ENCODE measurements at places on chromosomes 2 and 18.

DNA sequence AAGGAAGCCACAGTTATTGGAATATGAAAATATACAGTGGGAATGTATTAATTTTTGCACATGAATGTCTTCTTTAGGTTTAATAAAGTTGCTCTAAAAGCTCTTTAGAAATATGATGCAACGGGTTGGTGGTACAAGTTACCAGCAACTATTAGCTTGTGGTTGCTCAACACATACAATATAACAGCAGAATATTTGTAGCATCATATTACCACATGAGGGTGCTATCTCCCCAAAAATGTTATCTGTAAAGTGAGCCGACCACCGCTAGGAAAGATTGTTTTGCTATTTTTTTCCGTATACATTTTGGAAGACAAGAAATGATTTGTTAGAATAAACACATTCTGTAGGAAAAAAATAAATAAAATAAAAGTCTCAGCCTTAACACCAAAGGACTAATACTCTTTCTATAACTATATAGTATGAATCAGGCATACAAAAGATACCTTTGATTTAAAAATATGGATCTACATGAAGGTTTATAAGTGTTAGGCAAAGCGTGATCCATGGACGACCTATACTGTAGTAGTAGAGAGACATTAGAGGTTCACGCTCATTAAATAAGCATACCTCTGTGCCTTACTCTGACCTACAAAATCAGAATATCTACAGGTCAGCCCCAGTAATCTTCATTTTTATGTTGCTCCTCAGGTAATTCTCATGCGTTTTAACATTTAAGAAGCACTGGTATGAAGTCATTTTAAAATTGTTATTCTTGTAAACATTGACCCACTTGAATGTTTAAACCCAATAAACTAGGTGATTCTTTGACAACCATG lies 1110.6 kb upstream of the ACVR2A start:
- peak; percentile 47 for DNase-seq

- DNase-seq, result peak; percentile 72
Observed at GRCh38 chr2:223725494-223725893, 111.9 kb downstream of the AP1S3 start.

GRCh38 chr18:57075716-57076400 lies 71.0 kb upstream of the BOD1L2 start:
- DNase-seq, result no peak

- DNase-seq, result no peak
Observed at GRCh38 chr2:18519914-18520450, 40.5 kb downstream of the RDH14 start.

DNA sequence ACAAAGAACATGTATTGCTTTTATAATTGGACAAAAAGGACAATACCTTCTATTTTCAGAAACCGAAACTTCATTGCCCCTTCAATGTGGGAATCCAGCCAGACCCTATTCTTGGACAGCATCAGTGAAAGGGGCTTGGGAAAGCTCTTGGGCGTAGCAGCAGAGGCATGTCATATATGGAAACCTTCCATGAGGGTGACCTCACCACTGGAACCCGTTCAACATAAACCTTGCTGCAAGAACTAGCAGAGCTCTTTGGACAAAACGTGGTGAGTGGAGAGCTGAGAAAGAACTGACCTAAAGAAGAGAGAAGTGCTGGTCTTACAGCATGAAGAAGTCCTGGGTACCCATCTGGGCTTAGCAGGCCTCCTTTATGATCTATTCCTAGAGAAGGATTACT lies 22.7 kb upstream of the ACTG2 start:
- DNase-seq, result peak; percentile 74

DNA sequence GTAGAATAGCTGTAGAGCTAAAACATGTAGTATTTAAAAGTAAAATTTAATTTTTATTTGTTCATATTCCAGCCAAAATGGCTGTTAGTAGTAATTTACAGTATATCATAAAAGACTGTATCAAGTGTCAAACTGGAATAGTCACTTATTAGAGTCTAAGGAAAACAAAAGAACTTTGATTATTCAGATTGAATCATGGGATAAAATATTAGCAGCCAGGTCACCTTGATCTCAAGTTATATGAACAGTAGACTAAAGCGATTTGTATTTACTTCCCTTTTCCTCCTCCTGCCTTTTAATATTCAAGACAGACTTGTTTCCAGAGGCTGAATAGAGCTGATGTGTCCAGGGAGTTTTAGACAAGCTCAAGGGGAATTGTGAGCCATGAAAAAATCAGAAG lies 54.4 kb downstream of the PMAIP1 start:
- DNase-seq, result no peak

GRCh38 chr2:3379647-3380534 lies at the start of gene TRAPPC12:
TSS of gene TRAPPC12 (plus strand) at chr2:3379694. CDS start at chr2:3387624, 7,930 bp downstream.
- peak; percentile 95 for DNase-seq

- DNase-seq, result no peak
Observed at GRCh38 chr18:36427369-36427768, 129.9 kb downstream of the FHOD3 start.

GRCh38 chr18:45249246-45249661 lies 366.0 kb upstream of the SLC14A2 start:
- DNase-seq, result no peak

- no peak for DNase-seq
Observed at GRCh38 chr2:113208396-113208795, 34.6 kb downstream of the PSD4 start.

GRCh38 chr2:3128786-3129185 lies 248.8 kb downstream of the EIPR1 start:
- DNase-seq, result no peak

DNA sequence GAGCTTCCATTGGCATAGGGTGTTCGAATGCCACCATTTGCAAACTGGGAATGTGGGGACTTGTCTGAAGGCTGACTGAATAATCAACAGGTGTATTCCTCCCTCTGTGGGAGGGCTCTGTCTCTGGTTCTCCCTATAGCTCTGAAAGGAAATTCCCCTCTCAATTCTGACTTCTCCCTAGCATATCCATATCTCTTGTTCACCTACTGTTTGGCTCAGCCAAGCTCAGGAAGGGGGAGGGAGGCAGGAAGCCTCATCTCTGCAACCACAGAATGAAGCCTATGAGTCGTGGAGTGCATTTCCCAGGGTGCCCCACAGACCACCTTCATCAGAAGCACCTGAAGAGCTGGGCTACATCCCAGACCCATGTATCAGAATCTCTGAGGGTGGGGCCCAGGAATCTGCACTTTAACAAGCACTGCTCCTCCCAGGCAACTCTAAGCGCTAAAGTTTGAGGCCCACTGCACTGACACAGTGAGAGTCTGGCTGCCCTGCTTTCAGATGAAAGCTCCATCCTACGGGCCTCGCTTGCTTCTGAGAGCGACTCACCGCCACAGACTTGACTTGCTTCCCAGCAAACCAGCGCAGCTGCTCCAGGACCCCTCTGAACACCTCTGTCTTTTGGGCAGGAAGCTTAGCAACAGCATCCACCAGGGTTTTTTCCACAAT lies 32.0 kb downstream of the XDH start:
- DNase-seq, result no peak

GRCh38 chr2:229376866-229377265 lies 105.8 kb upstream of the PID1 start:
- no peak for DNase-seq

GRCh38 chr2:80887841-80888378 lies 583.4 kb upstream of the LRRTM1 start:
- DNase-seq, result no peak

DNA sequence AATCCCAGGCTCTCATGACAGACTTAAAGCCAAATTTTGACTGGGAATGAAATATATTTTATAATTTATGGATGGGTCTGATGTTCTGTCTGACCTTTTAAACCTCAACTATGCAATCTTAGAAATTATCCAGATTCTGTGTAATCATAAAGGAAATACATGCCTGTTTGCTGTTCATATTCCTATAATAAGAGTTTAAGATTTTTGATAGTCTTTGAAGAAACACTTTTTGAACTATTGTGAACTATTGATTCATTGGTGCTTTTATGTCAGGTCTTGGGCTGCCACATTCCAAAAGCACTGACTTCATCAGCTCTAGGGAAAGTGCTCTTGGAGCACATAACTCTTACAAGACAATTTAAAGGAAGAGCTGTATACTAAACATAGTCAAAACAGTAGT lies 64.2 kb downstream of the CCDC150 start:
- DNase-seq, result no peak

GRCh38 chr2:170774074-170774473 lies 3.9 kb downstream of the ERICH2 start:
- no peak for DNase-seq

- no peak for DNase-seq
Observed at GRCh38 chr18:6266212-6266611, 148.5 kb downstream of the L3MBTL4 start.

DNA sequence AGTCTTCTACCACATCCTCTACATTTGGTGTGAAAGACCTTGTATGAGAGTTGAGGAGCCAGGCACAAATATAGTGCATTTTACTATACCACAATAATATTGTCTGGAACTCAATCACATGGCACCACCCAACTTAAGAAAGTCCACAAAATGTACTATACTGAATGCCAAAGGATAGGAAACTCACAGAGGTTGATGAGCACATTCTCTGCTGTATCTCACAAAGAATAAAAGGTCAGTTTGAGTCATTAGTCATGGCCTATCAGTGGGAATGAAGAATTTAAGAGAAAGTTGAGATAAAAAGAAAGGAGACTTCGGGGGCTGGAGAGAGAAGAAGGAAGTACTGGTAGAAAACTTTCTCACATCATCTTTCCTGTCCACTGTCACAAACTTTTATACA lies 134.3 kb downstream of the RDH14 start:
- DNase-seq, result no peak

DNA sequence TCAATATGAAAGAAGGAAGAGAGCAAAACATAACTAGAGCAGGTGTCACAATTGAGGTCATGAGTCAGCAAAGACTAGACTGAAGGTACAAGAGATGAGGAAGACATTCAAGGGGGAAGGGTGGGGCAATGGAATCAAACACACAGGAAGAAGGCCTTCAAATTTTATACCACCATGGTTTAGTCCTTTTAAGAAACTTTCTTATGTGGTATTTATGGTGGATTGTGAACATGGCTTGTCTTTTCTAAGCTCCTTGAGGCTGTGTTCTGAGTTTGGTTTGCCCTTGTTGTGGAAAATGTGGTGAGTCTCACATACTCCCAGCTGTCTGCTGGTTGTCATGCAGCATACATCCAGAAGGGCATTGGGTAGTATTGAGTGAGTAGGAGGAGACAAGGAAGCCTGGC lies 62.1 kb downstream of the NABP1 start:
- DNase-seq, result no peak
